CD4-positive, alpha-beta T cell treated with Interleukin-15 for 4 hours (primary cell): ENCODE measurements at places on chromosomes 16 and 17.

GRCh38 chr17:70609566-70609965 is 440.2 kb downstream of the KCNJ2 start:
- DNase-seq, result no peak

GRCh38 chr16:76777721-76778465 is 413.1 kb upstream of the MON1B start:
- DNase-seq, result no peak

DNA sequence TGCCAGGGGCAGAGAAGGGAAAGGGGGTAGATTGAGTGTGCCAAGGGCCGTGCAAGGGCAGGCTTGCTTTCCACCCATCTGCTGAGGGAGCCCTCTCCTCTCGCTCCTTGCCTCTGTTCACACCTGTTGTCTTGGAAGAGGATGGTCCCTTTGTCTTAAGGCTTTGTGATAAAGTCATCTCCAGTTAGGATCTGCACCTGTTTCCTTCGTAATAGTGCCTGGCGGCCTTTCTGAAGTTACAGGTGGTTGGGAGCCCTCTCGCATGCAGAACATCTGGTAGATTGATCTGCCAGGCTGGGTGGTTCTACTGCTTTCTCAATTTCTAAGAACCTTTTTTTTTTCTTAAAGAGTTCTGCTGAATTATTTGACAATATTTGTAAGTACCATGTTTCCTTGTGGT is 16.3 kb downstream of the UBFD1 start:
- DNase-seq, result no peak

- no peak for DNase-seq
Observed at GRCh38 chr17:55432358-55433028, 10.9 kb upstream of the MMD start.

- no peak for DNase-seq
Observed at GRCh38 chr17:8477171-8477570, 41.5 kb downstream of the NDEL1 start.

DNA sequence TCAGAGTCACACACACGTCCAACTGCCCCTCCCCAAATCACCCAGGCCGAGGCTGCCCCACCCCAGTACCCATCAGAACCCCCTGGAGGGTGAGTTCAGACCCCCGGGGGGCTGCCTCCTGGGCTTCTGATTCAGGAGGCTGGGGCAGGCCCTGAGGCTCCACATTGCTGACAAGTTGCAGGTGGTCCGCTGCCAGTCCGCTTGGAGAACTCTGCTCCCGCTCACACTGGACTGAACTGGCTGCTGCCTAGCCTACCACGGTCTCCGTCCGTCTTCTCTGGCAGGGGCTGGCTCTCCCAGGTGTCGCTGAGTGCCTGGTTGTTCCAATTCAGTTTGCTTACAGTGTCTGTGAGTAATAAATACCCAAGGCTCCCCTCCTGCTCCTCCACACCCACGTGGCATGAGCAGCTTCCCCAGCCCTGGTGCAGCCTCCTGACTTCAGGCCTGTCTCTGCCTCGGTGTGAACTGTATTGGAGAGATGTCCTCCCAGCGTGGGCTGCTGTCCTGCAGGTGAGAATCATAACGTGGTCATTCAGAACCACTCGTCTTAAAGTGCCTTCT is 163.4 kb downstream of the LAT start:
- peak; percentile 12 for DNase-seq
